T-helper 1 cell (primary cell): ENCODE measurements at places on chromosomes 6 and 20.

DNA sequence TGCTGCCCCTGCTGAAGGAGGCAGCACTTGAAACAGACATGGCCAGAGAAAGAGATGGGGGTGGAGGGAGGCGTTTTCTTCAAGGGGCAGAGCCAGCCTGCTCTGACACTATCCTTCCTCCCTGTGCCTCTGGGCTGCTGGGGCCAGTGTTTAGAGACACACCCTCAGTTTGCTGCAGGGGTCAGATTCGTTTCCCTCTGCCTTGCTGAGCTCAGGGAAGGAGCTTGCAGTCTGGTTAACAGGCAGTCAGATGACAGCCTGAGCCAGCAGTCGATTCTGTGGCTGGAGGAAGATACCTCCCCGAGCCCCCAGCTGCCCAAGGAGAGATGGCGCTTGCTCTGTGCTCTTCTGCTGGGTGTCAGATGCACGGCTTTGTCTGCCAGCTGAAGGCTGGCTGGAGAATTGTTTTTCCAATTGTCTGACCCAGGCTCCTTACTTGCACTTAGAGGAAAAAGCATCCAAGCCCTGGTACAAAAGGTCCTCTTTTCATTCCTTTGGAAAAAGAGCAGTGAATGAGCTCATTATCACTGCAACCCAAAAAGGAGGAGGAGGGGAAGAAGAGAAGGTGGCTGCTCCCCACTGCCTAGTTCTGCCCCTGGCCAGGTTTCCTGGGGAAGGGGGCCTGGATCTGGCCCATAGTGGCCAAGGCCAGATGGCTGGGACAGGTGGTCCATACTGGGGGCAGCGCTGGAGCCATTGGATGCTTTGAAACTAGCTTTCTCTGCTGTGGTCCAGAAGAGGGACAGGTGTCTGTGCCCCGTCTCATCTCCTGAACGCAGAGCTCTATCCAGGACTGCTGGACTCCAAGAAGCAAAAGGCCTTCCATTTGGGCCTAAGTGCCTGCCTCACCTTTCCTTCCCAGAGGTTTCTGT is 88.2 kb downstream of the TCP11 start:
- DNase-seq, result no peak

DNA sequence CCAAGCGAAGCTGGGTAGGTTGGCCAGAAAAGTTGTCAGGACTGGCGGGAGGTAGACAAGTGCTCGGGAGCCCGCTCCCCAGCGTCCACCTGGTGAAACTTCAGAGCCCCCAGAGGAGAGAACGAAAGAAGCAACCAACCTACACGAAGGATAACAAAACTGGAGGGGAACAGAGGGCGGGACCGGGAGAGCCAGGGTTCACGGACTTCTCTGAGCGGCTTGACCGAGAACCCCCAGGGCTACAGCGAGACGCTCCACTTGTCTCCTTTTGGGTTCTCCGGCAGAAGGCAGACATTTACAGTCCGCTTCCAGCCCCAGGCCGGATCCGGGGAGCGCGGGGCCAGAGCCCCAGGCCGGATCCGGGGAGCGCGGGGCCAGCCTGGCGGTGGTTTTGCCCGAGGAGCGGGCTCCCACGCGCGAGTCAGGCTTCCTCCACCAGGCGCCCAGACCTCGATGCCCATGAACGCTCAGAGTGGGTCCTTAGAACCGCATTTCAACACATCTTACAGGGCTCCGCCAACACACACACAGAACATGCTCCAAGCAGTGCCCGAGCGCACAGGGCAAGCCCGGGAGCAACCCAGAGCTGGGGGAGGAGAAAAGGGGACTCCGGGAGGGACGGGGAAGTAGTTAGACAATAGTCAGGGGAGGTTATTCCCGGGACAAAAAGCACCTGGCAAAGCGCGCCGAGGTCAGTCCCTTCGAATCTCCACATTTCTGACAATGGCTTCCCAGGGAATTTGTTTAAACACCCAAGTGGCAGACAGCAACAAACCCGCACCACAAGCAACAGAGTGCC is 1.1 kb downstream of the PTPRK start:
- peak; percentile 12 for DNase-seq

- peak; percentile 36 for DNase-seq
Measured at GRCh38 chr20:667351-668034, 8.1 kb downstream of the SCRT2 start.

- DNase-seq, result no peak
Measured at GRCh38 chr6:74734901-74735300, 471.0 kb downstream of the COL12A1 start.

DNA sequence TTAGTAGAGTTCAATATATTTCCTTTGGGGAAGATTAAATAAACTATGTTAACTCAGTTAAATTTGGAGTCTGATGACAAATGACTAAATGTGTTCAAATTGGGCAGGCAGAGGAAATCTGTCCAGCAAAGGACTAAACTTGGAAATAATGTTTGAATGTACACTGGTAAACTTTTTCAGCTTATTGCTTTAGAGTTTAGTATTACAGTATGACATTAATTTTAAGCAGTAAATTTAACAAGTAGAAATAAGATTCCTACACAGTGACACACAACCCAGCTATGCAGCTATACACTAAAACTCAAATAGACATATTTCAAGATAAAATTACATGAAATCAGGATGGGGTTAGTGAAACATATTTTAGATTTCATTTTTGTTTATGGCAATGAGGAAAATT is 42.6 kb upstream of the HDGFL1 start:
- no peak for DNase-seq

GRCh38 chr6:30816791-30817739 is 67.3 kb upstream of the DDR1 start:
- DNase-seq, result no peak

DNA sequence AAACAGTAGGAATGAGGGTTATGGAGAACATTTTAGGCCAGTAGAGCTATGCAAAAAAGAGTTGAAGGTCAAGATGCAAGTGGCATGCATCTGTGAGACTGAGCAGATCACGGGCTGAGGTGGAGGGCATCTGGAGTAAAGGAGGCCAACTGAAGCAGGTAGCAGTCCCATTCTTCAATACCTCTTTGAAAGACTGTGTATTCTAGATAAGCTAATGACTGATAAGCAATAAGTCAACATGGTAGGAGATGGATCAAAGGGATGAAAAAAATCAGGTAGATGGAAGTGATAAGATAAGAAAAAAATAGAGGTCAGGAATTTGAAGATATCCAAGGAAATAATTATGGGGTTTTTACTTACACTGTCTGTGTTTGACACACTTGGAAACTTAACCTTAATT is 55.6 kb downstream of the ARMC2 start:
- no peak for DNase-seq

GRCh38 chr6:149451376-149452036 is 33.3 kb downstream of the ZC3H12D start:
- DNase-seq, result no peak

DNA sequence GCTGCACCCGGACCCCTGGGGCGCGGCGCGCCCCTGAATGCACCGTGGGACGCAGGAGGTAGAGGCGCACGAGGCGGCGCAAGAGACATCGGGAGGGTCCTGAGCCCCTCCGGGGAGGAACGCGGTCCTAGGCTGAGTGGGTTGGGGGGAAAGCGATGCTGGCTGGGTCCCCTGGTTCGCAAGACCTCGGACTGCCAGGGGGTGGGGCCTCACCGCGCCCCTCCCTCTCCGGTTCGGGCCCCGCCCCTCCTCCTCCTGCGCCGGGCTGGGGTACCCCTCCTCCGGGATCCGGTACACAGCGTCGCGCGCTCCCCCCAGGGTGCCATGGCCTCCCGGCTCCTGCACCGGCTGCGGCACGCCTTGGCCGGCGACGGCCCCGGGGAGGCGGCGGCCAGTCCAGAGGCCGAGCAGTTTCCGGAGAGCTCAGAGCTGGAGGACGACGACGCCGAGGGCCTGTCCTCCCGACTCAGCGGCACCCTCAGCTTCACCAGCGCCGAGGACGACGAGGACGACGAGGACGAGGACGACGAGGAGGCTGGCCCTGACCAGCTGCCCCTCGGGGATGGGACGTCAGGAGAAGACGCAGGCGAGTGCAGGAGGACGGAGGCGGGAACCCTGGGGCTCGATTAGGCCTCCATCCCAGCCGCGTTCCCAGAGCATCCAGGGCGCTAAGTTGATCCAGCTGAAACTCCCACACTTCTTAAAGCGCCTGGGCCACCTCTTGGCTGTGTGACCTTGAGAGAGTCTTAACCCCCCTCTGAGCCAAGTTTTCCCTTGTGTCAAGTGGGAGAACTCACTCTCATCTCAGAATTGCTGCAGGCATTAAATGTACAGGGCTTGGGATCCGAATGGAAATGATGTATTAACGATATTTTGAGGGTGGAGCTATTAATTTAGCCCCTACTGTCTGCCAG is 541 bp downstream of the SNX21 start:
- DNase-seq, result no peak

GRCh38 chr6:79864421-79864820 is 82.9 kb downstream of the ELOVL4 start:
- DNase-seq, result no peak

GRCh38 chr20:8930726-8931125 is 138.2 kb upstream of the PLCB4 start:
- no peak for DNase-seq

GRCh38 chr6:15489261-15489962 is 173.4 kb downstream of the DTNBP1 start:
- no peak for DNase-seq

DNA sequence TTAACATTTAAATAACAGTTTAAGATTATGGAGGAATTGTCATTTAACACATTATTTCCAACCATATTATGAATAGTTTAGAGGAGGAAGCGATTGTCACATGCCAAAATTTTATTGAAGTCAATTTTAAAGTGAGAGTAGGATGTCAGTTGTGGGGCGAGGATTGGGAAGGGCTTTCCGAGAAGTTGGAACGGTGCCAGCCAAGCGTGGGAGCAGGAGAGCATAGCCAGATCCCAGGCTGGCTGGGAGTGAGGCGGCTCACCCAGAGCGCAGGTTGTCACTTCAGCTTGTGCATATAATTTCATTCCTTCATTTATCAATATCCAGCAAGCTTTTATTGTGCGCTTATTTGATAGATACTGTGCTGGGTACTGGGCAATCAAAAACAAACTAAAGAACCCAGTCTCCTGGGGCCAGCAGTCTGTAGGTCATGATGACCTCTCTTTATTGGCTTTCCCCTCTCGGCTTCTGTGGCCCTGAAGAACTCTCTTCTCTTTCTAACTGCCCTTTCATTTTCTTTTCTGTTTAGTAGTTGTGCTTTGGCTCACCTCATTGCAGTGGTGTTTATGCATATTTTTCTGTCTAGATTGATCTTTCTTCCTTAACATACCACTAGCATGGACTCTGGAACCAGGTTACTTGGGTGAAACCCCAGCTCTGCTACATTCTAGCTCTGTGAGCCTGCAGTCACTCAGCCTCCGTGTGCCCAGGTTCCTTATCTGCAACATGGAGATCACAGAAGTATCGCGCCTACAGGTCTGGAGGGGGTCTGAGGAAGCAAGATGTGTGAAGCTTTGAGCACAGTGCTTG is 6.4 kb downstream of the CEP43 start:
- no peak for DNase-seq

DNA sequence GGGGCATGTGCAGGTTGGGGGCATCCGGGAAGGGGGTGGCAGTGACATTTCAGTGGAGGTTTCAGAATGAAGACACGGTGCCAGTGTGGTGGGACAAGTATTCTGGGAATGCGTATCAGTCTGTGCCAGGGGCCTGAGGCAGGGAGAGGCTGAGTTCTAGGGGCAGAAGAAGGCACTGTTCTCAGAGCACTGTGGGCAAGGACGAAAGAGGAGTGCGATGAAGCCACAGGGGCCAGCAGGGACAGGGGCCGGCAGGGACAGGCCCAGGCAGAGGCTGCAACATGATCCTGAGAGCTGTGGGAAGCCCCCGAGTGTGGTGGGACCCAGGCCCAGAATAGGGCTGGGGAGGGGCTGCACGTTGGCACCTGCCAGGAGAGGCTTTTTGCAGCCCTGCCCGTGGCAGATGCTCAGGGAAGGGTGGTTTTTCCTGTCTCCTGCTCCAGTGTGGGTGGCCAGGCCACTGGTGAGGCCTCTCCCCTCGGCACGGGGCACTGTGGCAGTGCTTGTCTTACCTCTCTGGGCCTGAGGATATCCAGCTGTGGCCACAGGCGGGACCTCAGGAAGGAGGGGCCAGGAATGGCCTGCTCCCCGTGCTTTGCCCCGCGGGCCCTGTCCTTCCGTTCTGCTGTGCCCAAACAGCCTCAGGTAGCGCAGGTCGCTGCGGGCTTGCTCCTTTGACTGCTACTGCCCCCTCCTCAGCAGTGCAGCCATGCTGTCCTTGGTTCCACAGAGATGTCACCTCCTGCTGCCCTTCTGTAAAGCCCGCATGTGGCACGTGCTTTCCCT is 10.0 kb downstream of the ENTPD6 start:
- no peak for DNase-seq

DNA sequence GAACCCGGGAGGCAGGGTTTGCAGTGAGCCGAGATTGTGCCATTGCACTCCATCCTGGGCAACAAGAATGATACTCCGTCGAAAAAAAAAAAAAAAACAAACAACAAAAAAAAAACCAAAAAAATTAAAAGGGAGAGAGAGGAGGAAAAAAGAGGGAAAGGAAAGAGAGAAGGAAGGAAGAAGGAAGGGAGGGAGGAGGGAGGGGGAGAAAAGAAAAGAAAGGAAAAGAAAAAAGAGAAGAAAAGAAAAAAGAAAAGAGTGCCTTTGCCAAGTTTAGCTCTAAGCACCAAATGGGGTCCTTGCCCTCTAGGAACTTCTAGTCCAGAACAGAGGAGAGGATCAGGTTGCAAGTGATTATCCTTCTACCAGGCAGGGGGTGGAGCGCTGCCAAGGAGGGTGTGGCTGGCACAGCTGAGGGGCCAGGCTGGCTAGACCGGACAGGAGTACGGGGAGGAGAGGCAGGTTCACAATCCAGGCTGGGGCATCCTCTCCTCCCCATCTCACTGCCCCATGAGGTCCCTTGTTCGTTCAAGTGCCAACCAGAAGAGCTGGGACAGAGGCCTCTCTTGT is 19.1 kb downstream of the GNAS start:
- no peak for DNase-seq

- no peak for DNase-seq
Measured at GRCh38 chr6:166440106-166440505, 57.4 kb upstream of the MPC1 start.

DNA sequence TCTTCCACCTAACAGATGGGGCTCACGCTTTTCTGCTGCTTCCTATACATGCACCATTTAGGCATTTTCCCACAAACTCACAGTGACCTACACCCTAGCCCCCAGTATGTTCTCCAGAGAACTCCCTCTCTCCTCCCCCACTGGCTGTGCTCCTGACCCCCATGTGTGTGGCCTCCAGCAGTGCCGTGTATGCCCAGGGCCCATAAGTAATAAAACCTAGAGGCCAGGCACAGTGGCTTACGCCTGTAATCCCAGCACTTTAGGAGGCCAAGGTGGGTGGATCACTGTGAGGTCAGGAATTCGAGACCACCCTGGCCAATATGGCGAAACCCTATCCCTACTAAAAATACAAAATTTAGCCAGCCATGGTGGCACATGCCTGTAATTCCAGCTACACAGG is 54.7 kb upstream of the NXT1 start:
- DNase-seq, result no peak

DNA sequence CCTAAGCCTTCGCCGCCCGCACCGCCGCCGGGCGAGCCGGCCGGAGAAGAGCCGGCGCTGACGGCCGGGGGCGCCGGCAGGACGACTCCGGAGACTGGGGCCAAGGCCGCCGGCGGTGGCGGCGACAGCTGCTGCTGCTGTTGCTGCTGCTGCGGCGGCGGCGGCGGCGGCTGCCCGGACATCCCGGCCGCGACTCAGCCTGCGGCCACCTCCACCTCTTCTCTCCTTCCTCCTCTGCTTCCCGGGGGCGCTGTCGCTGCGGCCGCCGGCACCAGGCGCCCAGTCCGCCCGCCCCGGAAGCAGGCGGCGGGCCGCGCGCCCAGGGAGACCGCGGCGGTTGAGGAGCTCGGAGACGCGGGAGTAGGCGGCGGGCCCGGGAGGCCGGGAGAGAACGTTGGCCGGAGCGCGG is 307 bp downstream of the RANBP9 start:
- peak; percentile 59 for DNase-seq

GRCh38 chr6:299104-299980 is 7.1 kb downstream of the DUSP22 start:
- DNase-seq, result no peak

GRCh38 chr20:24912397-24913075 is 36.5 kb upstream of the CST7 start:
- no peak for DNase-seq
